ENCODE measurements at places on chromosomes 1 and 21.

- no peak for DNase-seq
Observed at GRCh38 chr1:59215766-59216291, 81.1 kb upstream of the FGGY start.

- DNase-seq, result peak; percentile 3
Observed at GRCh38 chr21:38938343-38938742, 132.6 kb downstream of the ETS2 start.

GRCh38 chr1:57463343-57463742 is 39.5 kb upstream of the DAB1 start:
- no peak for DNase-seq

- no peak for DNase-seq
Observed at GRCh38 chr1:206489980-206490770, 17.2 kb upstream of the RASSF5 start.

- DNase-seq, result no peak
Observed at GRCh38 chr1:187870552-187870951, 1041.8 kb downstream of the PLA2G4A start.

- no peak for DNase-seq
Observed at GRCh38 chr1:17342014-17342441, 30.0 kb upstream of the PADI6 start.

GRCh38 chr1:176605176-176605575 is 142.2 kb downstream of the PAPPA2 start:
- DNase-seq, result no peak

DNA sequence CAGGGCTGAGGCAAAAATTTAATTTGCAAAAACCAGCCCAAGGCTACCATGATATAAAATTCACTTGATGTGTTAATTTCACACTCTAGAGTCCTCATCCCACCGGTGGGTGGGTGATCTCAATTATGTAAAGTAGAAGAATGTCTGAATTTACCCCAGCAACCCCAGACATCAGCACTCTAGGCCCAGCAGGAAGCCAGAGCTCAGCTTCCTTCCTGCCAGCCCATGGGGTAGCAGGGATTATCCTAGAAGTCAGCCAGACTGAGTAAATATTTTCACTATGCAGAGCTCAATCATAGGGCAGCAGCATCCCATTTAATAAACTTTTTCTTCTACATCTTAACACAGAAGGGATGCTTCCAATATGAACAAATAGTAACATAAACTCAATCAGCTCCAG is 71.0 kb downstream of the SIPA1L2 start:
- DNase-seq, result no peak

DNA sequence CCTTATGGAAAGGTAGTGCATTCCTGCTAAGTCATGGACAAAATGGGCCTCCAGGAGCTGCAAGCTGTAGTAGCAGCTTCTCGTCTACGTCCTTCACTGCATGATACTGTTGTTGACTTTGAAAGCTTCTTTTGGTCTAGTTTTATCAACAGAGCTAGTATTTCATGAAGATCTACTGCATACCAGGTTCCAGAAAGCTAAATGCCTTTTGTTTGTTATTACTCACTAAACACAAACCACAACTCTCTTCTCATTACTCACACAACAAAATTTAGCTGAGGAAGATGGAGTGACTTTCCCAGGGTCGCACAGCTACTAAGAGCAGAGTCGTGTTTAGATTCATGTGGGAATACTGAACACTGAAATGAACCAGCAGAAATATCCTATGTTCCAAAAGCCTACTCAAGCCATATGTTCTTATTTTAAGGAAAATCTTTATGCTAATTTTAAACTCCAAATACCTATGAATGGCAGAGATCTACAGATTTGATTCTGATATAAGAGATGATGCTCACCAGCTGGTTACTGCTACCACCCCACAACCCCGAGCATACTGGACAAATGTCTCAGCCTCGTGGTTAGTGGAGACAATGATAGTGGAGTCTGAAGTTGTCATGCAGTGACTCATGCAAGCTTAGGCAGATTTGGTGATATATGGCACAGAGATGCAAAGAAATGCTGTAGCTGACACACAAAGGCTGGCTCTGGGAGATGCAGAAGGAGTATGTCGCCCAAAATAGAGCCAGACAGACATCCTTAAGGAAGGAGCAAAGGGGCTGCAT is 20.6 kb downstream of the PGBD2 start:
- no peak for DNase-seq

- DNase-seq, result no peak
Observed at GRCh38 chr1:206693029-206693428, 8.3 kb downstream of the MAPKAPK2 start.

GRCh38 chr1:184755226-184756065 is 788 bp upstream of the EDEM3 start:
- no peak for DNase-seq

DNA sequence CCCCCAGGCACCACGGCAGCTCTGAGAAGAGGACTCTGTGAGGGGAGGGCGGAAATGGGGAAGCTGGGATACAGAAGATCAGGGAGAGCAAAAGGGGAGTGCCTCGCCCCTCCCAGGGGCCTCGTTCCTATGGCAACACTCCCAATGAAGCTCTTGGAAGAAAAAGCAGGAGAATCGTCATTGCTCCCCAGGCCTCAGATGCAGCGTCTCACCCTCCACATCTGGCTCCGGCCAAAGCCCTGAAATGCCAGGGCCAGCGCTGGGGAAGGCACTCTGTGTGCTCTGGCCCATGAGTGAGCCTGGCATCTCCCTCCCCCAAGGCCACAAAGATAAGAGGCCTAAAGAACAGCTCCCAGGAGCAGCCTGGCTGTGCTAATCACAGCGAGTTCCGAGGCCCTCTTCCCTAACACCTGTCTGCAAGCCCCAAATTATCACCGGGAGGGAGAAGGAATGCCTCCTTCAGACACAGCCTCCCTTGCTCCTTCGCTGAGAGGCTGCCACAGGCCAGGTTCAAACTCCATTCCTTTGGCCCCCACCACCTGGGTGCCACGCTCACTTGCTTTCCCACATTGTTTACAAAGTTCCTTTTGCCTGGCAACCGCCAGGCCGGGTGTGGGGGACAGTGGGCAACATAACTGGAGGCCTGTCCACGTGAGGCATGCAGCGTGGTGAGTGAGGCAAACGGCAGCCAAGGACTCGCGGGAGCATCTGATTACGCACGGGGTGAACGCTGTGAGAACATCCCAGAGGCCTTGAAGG is 27.8 kb downstream of the ECE1 start:
- no peak for DNase-seq

DNA sequence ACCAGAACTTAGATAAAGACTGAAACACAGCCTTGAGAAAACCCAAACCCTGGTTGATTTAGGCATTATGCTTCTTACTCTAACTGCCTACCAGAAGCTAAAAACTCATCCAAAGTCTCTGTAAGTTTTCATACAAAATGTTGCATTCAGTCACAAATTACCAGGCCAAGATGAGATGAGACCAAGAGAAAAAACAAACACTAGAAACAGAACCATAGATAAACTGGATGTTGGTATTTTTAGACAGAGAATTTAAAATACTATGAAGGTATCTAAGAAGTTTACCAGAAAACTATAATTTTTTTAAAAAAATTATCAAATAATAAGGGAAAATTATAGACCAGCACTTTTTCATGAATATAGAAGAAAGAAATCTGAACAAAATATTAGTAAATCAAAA is 180.5 kb downstream of the VPS13D start:
- DNase-seq, result no peak

DNA sequence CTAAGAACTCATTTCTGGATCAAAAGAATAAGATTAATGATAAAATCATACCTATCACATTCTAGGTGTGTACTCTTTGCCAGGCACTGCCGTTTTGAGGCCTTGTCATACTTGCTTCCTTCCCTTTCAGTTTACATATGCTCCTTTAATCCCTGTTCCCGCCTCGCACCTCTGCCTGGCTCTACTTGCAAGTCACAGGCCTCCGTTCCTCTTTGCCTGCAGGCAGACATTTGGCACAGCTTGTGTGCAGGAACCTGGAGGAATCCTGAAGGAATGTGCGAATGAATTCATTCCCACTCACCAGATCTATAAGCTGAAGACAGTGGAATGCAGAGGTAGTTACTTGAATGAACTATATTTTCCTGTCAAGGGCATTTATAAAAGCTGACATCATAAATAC is 13.8 kb downstream of the WLS start:
- DNase-seq, result no peak

- no peak for DNase-seq
Observed at GRCh38 chr1:81803431-81804110, 2.8 kb downstream of the ADGRL2 start.

DNA sequence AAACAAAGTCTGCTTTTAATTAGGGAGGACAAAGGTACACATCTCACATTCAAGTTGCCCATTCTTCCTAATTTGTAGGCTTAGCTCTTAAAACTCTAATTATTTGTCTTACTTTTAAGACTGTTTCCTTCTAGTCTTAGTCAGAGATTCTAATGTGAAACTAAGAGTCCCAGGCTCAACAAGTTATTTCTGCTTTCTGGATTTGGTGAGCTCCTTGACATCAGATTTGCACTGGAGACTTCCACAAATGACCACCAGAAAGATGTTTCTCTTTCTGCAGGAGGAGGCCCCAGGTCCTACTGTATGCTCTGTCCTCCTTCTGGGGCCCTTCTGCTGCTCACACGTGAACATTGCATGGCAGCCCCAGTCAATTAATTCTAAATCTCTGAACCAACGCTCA is 194.2 kb upstream of the JUN start:
- DNase-seq, result no peak

GRCh38 chr1:206952171-206952570 is 5.9 kb upstream of the PIGR start:
- DNase-seq, result no peak

- no peak for DNase-seq
Observed at GRCh38 chr1:16677552-16678431, 11.0 kb upstream of the RNU1-3 start.

- DNase-seq, result peak; percentile 68
Observed at GRCh38 chr1:156608036-156608674, 6.9 kb upstream of the GPATCH4 start.

GRCh38 chr1:8679929-8680663 is 137.3 kb downstream of the RERE start:
- DNase-seq, result no peak

DNA sequence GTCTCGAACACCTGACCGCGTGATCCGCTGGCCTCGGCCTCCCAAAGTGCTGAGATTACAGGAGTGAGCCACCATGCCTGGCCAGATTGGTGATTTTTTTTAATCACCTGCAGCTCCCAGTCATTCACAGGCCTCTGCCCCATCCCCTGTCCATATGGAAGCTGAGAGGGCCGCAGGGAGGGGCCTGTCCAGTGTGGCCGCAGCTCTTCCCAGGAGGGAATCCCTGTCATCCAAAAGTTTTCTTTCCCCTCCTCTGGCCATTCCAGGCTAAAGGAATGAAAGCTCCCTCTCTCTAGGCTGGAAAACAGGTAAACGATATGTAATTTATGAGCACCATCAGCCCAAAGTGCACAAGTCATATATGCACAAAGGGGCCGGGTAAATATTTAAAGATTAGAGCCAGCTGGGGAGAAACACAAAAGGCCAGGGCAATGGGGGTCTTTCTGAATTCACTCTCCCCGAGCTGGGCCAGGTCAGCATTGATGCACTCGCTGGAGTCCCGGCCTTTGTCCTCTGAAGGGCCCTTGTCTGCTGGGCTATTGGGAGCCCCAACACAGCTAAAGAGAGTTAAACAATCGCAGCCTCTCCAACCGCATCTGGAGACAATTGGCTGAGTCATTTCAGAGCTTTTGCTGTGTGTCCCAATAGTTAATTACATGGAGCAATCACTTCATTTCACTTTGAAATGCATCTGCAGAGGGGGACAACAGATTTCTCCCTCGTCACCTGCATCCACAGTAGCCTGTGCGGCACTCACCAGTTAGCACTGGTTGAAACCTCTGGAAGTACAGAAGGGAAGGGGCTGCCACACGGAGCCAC is 3.8 kb upstream of the HES3 start:
- no peak for DNase-seq

DNA sequence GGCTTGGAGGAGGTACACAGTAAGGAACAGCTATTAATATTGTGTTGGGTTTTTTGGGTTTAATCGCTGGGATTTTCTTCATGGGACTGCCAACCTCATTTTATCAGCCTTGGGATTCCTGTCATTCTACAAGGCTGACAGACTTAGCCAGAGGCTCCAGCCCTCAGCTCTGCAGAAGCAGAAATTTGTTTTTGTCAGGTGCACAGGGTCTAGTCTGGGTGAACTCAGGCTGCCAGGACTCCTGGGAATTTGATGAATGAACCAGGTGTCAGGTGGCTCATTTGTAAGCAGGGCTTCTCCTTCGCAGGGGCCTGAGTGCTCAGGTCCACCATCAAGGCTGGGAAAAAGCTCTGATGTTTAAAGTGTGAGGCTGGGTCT is 11.5 kb upstream of the ZNF362 start:
- DNase-seq, result no peak

DNA sequence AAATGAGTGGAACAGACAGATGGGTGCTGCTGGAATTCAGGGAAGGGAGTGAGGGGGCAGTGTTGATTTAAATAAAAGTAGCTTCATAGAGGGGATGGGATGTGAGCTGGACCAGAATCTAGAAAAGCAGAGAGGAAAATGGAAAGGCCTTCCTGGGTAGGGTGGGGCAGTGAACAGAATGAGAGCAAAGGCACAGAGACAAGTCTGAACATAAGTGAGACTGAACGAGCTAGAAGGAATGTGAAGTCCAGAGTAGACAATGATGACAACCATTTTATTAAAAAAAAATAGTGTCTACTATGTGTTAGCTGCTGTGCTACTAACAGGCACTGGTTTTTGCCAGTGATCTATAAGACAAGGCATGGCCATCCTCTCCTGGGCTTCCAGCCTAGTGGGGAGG is 36.0 kb downstream of the ELK4 start:
- no peak for DNase-seq

DNA sequence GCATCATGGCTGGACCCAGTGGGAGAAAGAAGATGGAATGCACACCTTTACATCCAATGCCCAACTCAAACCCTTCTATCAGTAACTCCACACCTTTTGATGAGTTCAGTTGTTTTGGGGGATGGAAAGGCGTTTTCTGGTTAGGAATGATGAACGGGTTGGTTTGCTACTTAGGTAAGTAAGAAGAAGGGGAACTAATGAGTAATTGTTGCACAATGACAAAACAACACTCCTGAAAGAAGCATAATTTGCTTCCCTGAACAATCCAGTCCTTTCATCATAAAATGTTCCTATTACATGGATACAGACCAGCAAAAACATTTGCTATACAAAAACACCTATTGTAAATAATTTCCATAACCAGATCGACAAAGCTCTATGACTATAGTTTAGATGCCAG is 35.9 kb upstream of the NFIA start:
- no peak for DNase-seq

DNA sequence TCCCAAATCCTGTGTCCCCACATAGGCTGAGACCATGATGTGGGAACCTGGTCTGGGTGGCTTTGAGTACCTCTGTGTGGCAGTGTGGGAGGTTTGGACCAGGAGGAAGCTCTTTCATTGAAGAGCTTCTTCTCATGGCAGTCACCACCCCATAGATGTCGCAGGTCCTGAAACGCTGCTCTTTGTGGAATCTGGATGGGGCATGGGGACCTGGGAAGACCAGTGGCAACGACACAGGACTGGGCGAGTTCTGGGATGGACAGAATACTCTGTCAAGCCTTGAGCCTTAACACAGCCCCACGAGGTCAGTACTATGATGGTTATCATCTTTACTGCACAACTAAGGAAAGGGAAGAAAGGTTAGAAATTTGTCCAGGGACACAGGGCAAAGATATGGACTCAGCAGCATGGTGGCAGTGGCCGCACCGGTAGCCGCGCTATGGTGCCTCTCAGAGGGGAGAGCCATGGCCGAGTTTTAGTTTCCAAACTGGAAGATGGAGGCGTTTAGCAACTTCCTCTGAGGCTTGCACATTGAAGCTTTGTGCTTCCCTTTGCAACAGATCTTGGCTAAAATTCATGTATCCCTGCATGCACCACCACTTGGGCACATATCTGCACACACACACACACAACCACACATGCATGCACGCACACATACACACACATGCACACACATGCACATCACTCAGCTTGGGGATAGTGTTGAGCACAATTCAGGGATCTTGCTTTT is 117.7 kb upstream of the C1orf174 start:
- DNase-seq, result no peak
